ENCODE measurements at places on chromosomes 12 and 14.
A peak's percentile ranks its signal among the peaks of the same experiment; 100 is the strongest.

GRCh38 chr14:35326375-35326774, 34.2 kb downstream of the PSMA6 start:
- no peak for DNase-seq

DNA sequence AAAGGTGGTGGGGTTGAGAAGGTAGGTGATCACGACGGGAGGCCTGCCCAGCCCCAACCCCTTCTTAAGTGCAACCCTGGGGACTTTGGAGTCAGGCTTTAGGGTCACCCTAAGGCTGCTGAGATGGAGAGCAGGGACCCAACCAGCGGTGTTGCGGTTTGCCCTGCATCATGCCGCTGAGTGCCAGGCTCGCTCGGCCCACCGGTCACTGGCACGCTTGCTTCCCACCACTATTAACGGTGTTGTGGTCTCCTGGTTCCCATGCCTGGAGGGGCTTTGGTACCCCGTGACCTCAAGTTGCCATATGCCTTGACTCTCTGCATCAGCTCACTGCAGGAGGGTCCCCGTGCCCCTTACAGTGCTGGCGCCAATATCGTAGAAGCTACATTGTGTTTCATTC, 18.4 kb upstream of the MEG3 start:
- no peak for DNase-seq

GRCh38 chr14:22594156-22594716, 3.9 kb upstream of the ABHD4 start:
- no peak for DNase-seq

- no peak for DNase-seq
These were observed 365.7 kb downstream of the RPS29 start for GRCh38 chr14:49220492-49220891.

DNA sequence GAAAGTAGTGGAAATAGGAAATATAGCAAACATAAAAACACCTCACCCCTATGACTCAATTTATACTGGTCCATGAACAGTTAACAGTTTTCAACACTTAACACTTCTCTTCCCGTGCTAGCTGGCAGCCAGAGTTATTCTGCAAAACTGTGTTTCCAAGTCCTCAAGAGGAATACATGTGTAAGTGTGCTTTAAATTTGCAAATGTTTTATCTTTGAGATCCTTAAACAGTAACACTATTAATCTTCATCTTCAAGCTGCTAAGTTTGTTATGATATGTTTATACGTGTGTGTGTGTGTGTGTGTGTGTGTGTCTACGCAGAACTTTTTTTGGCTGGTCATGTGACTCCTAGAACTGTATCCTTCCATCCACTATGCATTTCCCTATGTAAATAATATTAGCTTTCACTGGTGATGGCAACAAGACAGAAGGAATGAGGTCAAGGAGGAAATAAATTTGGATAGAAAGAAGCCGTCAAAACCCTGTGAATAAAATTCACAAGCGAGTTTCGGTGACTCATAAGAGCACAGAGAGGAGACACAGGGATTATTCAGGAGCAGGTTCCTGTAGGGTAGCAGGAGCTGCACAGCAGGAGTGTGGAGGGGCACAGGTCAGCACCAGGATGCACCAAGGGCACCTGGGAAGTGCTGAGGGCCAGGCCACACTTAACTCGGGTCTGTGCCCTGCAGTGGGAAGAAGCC, 105.9 kb upstream of the ETV6 start:
- DNase-seq = no peak

DNA sequence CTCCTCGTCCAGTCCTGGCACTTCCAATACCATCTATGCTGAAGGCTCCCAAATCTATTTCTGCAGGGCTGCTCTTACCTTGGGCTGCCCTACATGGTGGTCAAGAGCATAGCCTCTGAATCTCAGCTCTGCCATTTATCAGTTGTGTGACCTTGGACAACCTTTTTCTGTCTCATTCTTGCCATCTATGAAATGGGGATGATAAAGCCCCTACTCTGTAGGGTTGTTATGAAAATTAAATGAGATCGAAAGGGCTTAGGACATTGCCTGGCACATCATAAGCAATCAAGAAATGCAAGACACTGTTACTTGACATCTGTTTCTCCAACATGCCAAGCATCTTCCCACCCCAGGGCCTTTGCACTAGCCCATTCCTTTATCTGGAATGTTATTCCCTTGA, 45.5 kb upstream of the GPATCH2L start:
- DNase-seq = no peak

- no peak for DNase-seq
These were observed 127.6 kb upstream of the AMIGO2 start for GRCh38 chr12:47207340-47207717.

- DNase-seq = no peak
These were observed 151.7 kb upstream of the DDHD1 start for GRCh38 chr14:53304726-53305381.

DNA sequence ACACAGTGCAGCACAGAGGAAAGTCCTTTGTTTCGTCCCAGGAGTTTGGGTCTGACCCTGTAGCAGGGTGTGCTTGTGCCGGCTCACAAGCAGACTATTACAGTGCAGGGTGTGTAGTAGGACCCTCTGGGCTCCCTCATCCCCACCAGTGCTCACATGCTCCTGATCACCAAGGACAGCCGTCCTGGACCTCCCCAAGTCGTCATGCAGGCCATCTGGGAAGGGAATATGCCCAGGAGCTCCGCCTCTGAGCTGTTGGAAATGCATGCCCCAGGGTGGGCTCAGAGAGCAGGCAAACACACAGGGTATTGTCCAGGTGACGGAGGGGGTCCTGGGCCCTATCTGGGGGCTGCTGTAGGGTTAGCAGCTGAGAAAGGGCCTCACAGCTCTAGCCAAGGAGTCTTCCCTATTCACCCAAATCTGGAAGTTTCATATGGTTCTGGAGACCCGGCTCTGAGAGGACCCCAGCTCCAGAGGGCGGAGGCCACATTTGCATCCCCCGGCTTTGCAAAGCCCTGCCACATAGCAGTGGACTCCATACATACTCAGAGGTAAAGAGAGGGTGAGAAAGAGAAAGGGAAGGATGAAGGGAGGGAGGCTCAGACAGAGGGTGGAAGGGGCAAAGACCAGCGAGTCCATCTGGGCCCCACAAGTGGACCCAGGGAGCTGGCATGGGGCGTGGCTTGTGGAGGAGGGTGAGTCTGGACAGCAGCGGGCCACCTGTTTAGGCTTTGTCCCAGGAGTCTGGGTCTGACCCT, 53.5 kb upstream of the PPP2R5C start:
- no peak for DNase-seq

GRCh38 chr14:63544591-63545299, 1.6 kb upstream of the PPP2R5E start:
- peak; percentile 17 for DNase-seq

DNA sequence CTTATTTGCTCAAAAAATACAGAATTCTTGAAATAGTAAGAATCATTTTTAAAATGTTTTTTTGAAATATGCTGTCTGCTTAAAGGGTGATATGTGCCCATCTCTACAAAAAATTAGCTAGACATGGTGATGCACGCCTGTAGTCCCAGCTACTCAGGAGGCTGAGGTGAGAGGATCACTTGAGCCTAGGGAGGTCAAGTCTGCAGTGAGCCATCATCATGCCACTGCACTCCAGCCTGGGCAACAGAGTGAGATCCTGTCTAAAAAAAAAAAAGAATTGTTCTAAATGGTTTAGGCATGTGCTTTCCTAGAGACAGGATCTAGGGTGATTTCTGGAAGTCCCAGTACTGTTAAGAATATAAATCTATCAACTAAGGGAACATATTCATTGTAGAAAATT, 75.6 kb upstream of the HECTD1 start:
- DNase-seq = no peak

DNA sequence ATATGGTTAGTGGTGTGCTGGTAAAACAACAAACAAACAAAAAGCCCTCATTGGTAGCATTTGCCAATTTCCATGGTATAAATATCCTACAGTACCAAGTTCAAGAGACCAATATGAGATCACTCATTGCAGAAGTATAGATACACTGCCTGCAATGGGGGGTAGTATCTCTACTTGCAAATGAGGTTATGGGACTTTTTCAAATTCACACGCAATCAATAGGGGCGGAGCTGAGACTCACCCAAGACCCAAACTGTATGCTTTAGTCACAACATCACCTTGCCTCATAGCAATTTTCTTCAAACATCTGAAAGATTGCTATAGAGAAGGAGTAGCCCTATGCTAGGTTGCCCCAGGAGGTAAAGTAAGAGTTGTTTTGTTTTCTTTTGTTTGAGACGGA, 93.7 kb downstream of the VCPKMT start:
- DNase-seq = no peak

DNA sequence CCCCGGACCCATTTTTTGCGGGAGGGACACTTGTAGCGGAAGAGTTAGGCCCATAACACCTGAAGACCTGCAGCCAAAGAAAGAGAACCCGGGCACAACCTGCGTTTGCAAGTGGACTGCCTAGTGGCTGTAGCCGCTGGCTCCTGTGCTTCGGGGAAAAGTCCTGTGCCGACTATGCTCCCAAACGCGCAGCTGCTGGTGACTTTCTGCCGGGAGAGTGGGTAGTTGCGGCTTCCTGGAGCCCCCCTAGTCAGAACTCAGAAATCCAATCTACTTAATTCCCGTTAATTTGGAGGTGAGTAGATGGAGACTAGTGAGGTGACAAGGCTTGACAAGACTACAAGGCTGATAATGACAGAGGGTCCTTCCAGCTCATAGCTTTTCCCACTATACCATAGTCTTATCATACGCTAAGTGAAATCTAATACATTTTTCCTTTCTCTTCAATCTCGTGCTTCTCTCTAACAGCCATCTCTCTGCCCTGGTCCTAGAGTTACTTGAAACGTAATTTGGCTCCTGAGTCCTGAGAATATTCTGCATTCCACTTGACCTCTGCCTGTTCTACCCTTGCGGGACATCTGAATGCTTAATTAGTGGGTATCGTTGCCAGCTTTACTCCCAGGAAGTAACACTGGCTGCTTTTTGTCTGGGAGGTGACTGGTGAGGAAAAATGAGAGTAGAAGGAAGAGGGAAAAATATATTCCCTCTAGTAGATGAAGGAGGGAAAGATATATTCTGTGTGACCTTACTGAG, 556 bp downstream of the MTHFD1 start:
- peak; percentile 45 for DNase-seq

GRCh38 chr14:63581491-63581890, 38.3 kb upstream of the PPP2R5E start:
- DNase-seq = no peak

- peak; percentile 32 for DNase-seq
These were observed 457.7 kb upstream of the TMEM132C start for GRCh38 chr12:127809275-127809674.

DNA sequence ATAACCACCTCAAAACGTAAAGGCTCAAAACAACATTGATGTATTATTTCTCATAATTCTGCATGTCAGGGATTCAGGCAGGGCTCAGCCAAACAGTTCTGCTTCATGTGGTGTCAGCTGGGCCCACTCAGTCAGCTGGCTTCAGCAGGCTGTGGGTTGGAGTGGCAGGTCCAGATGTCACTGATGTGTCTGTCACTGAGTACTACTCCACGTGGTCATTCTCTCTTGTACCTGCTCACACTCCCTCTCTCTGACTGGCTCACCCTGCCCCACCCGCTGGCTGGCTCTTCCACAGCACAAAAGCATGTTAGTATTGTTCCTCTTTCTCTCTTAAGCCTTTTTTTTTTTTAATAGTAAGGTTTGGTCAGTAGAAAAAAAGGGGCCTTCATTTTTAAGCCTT, 182.4 kb downstream of the DICER1 start:
- peak; percentile 29 for DNase-seq

- DNase-seq = no peak
These were observed 42.0 kb downstream of the CKB start for GRCh38 chr14:103480595-103480994.

- DNase-seq = no peak
These were observed 21.6 kb downstream of the DYNC1H1 start for GRCh38 chr14:101985957-101986356.

DNA sequence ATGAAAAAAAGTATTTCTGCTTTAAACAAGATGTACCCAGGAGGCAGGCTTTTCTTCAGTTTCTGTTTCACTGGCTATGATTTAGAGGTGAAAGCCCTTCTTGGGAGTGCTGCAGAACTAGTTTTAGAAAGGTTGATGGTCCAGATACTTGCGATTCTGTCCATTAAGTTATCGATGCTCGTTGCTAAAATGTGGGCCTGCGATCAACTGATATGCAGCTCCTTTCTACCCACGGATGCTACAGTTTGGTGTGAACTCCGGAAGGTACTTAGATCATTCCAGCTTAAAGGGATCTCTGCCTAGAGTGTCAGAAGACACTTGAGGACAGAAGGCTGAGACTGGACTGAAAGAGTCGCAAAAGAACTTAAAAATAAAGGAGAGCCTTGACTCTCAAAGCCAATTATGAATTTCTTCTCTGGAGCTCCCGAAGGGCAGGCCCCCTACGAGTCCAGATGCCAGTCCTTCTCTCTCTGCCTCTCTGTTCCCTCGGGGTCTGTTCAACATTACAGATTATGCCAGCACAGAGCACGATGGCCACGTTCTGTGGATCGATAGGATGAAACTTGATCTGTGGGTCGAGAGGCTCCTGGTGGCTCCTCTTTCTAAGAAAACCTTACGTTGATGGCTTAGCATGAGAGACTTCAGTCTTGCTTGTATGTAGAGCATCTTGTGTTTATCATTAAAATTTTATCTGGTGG, 40.0 kb downstream of the FBXW8 start:
- no peak for DNase-seq

DNA sequence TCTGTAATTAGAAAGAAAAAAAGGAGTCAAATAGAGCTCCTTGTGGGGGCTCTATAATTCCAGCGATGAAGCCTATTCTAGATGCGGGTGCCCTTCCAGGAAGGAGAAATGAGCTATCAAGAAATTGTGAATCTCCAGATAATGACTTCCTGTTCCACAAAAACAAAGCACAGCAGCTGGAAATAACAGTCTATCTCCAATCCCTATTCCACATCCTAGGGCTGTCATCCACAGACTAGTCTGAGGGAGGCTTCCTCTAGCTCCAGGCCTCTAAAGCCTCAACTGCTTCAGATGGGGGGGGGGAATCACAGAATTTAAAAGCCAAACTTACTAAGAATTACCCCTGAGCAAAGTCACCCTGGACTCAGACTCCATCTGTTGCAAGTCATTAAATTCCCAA, 77.4 kb upstream of the GTF2A1 start:
- DNase-seq = no peak

DNA sequence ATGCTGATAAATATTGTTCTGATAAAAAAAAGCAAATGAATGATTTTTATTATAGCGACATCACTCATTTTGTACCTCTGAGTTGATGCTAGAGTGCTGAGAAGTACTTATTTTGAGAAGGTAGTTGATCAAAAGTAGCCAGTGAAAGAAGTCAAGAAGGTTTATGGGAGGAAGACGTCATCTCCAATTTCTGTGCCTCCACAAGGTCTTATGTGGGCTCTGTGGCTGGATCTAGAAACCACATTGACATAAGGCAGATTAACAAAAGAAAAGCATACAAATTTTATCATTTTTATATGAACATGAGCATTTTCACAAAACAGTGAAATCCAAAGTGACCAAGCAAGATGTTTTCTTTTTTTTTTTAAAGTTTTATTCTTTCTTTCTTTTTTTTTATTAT, 289.5 kb upstream of the FAR2 start:
- DNase-seq = no peak

- no peak for DNase-seq
These were observed 220.5 kb downstream of the FOXN3 start for GRCh38 chr14:89196545-89196944.
